ENCODE measurements at places on chromosomes 2 and 18.

- DNase-seq = no peak
Measured at GRCh38 chr18:26403491-26403890, 144.9 kb downstream of the KCTD1 start.

DNA sequence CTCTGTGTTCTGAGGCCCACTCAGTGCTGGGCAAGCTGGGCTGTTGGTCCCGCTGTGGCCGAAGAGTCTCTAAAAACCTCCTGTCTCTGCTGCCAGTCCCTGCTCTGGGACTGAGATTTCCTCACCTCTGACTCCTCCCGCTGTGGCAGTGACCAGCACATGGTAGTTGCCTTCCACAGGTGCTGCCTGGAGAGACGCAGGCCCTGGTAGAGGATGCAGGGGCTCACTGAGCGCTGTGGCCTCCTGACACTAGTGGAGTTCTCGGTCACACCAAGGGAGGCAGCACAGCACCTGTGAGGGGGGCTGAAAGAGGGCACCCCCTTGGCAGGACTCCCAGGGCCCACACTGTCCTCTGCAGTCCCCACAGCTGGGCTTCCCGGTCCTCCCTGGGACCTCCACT lies 3.8 kb upstream of the ASB1 start:
- DNase-seq = no peak

DNA sequence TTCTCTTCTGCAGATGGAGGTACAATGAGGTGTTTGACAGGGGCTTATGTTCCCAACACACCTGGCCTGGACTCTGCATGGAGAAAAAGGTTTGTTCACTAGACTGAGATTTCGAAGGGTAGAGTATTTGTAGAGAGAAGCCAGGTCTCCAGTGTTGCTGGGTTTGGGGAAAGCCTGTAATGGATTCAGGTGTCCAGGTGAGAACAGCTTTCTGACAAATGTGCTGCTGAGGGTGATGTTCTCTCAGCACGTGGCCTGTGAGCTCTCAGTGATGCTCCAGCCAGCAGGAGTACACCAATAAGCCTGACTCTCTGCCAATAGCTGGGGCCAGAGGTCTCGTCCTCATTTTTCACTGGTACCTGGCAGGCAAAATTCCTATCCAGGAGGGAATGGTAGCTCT lies 43.8 kb upstream of the ARHGAP25 start:
- no peak for DNase-seq

GRCh38 chr2:46909771-46910419 lies 5.7 kb downstream of the MCFD2 start:
- peak; percentile 70 for DNase-seq

Data from non-pigmented ciliary epithelial cell (primary cell).